H1 (cell line): ENCODE measurements at places on chromosomes 11 and 22.

DNA sequence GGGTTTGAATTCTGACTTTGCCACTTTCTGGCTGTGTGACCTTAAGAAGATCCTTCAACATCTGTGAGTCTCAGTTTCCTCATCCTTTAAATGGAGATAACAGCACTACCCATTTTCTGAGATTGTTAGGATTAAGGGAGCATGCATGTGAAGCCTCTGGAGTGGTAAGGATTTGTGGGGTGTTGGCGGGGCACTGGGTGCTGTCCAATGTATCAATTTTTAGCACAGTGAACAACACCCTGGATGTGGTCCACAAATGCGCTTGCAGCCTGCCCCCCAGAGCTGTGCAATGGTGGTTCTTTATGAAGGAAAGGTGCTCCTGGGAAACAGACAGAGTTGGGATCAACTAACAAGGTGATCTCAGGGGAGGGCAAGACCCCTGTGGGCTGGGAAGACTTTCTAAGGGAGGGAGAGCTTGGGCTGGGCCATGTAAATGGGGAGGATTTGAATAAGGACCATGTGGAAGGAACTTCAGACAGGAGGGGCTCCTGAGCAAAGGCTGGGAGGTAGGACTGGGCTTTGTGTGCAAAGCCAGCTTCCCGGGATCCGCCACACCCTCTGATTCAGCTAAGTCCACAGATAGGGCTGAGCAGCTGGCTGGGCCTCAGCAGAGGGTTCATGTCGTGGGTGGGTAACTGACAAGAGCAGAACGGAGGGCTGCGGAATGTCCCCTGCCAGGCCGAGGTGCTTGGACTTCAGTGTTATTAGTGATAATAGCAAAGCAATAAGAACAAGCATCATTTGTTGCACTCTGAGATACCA is 22.7 kb upstream of the RASD2 start:
- no peak overlapping the region for H3K4me3 ChIP-seq
- no peaks in the 10 kb centered on the region; the same call in 1 of the 2 replicates for H3K27me3 ChIP-seq
- H3K36me3 ChIP-seq, result no peaks in the 10 kb centered on the region
- H3K4me1 ChIP-seq, result peaks cover 6% of the 10 kb centered on the region

DNA sequence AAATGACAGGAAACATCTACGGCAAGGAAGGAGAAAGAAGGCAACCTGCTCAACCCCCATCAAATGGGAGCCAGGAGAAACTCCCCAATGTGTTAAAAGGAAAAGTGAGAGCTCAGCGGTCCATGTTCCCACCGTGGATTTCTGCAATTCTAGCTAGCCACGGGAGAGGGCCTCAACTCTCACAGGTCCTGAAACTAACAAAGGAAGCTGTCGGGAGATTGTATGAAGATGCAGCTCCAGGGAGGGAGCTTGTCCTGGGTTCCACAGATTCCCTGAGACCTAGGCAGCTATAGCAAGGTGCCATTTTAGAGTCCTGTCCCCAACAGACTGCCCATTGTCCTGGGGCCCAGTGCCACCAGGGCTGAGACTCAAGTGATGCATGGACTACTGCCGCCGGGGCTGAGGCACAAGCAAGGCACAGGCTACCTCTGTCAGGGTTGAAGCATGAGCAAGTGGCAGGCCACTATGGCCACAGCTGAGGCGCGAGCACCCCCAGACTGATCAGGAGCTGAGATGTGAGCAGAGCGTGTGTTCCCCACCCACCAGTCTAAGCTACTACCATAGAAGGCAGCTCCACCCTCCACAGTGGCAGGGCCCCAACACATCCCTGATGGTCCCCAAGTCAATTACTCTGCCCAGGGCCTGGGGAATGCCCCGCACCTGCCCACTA is 31.3 kb downstream of the RSF1 start:
- peaks cover 1% of the 10 kb centered on the region for H3K4me1 ChIP-seq
- DNase-seq, result no peak
- no peaks in the 10 kb centered on the region for H3K27me3 ChIP-seq
- H3K36me3 ChIP-seq, result peaks cover 17% of the 10 kb centered on the region

DNA sequence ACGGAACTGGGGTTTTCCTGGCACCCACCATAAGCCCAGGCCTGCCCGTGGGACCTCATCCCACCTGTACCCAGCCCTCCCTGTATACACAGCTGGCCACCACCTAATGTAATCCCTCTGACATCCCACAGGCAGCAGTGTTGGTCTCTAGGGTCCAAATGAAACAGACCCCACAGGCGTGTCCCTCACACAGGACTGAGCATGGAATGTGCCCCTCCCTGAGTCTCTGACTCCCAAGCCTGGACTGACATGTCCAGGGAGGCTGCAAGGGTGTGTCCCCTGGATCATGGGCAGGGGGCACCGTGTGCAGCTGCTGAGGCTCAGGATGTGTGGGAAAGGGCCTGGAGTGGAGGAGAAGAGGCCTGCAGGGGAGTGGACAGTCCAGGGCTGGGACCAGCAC is 50.6 kb upstream of the PPARA start:
- H3K27ac ChIP-seq, result no peak overlapping the region
- no peaks in the 10 kb centered on the region for H3K36me3 ChIP-seq
- DNase-seq, result no peak
- H3K4me3 ChIP-seq, result no peak overlapping the region
- H3K27me3 ChIP-seq, result no peaks in the 10 kb centered on the region
- no peaks in the 10 kb centered on the region for H3K4me1 ChIP-seq

- DNase-seq, result no peak
- peaks cover 20% of the 10 kb centered on the region for H3K27me3 ChIP-seq
- H3K36me3 ChIP-seq, result no peaks in the 10 kb centered on the region; the same call in none of the 2 replicates
Measured at GRCh38 chr11:65782816-65783228, 2.0 kb upstream of the AP5B1 start.

- H3K4me3 ChIP-seq, result no peak overlapping the region
- H3K27me3 ChIP-seq, result peaks cover 29% of the 10 kb centered on the region
- peaks cover 1% of the 10 kb centered on the region; the same call in 1 of the 2 replicates for H3K4me1 ChIP-seq
- no peaks in the 10 kb centered on the region for H3K36me3 ChIP-seq
Measured at GRCh38 chr22:23526596-23527316, 53.3 kb downstream of the IGLL1 start.

GRCh38 chr11:120505801-120506425 is 5.6 kb upstream of the GRIK4 start:
- H3K4me1 ChIP-seq, result 0 out of 2 replicates have a peak, but pooled peaks cover 2% of the 10 kb centered on the region
- DNase-seq, result no peak
- H3K27ac ChIP-seq, result no peak overlapping the region
- H3K27me3 ChIP-seq, result no peaks in the 10 kb centered on the region; the same call in 1 of the 2 replicates
- no peaks in the 10 kb centered on the region for H3K36me3 ChIP-seq
- H3K4me3 ChIP-seq, result no peak overlapping the region

DNA sequence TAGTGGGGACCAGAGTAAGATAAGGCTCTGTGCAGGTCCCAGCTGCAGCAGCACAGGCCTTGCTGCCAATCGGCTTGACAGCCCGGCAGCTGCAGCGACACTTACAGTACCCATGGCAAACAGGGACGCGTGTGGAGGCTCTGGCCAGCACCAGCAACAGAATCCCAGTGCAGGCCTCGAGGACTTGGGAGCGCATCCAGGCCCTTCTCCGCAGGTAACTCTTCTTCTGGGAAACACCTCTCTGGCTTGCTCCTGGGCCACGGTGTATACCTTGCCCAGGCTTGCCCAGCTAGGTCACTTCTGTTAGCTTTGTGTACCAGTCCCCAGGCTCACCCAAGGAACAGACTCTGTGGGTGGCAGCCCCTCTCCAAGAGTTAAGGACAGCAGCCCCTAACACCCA is 126.7 kb downstream of the CTTN start:
- no peak overlapping the region for H3K27ac ChIP-seq
- H3K27me3 ChIP-seq, result no peaks in the 10 kb centered on the region
- no peak for DNase-seq
- no peaks in the 10 kb centered on the region for H3K36me3 ChIP-seq
- no peak overlapping the region for H3K4me3 ChIP-seq

- H3K4me1 ChIP-seq, result no peaks in the 10 kb centered on the region
- DNase-seq, result no peak
- no peak overlapping the region for H3K27ac ChIP-seq
- no peak overlapping the region for H3K4me3 ChIP-seq
Measured at GRCh38 chr11:82326853-82327252, 406.8 kb downstream of the FAM181B start.

- no peaks in the 10 kb centered on the region for H3K36me3 ChIP-seq
- no peak for DNase-seq
- no peak overlapping the region for H3K27ac ChIP-seq
- no peaks in the 10 kb centered on the region for H3K27me3 ChIP-seq
- peaks cover 2% of the 10 kb centered on the region for H3K4me1 ChIP-seq
- no peak overlapping the region for H3K4me3 ChIP-seq
Measured at GRCh38 chr11:11988099-11988651, 20.3 kb downstream of the DKK3 start.

DNA sequence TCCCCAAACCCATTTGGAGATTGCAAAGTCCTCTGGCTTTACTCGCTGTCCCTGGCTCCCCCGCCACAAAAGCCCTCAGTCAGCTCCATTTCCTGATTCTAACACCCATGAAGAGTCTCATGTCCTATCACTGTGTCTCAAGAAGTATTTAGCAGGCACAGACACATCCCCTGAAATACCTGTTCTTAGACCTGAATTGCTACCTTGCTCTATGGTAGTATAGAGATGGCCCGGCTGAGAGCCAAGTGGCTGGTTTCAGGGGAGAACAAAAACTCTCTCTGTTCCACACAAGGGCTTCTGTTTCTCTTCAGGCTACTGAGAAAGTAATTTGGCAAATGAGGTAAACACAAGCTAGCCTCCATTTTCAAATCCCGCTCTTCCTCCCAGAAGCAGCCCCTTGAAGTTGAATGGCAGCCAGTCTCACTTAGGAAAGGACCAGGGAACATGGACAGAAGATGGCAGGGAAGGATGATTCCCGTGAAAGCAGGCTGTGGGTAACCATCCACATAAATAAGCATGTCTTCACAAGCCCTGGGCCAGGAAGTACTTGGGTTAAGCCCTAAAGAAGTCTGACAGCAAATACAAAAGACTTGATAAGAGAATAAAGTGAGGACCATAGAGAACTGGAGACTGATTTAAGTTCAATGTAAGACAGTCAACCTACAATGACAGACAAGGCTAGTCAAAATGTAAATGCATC is 137.8 kb downstream of the C11orf58 start:
- H3K27ac ChIP-seq, result no peak overlapping the region
- peaks cover 2% of the 10 kb centered on the region; the same call in 1 of the 2 replicates for H3K4me1 ChIP-seq
- H3K4me3 ChIP-seq, result no peak overlapping the region
- DNase-seq, result no peak

DNA sequence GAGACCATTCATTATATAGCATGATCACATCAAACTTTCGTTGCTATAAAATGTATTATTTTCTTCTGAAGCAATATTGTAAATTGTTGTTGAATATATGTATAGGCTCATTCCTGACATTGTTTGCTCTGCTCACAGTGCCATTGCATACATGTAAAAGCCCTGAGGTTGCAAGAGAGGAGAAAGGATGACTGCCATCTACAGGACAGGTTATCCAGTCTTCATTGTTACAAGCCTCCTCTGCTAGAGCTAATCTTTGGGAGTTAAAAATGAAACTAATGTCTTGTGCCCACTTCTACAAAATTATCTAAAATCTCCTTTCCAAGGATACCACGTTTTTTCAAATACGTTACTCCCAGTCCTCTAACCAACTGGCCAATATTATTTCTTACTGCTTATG is 16.4 kb upstream of the OR5AL1 start:
- no peak for DNase-seq
- no peak overlapping the region for H3K4me3 ChIP-seq
- no peaks in the 10 kb centered on the region for H3K36me3 ChIP-seq
- H3K27me3 ChIP-seq, result no peaks in the 10 kb centered on the region
- H3K4me1 ChIP-seq, result no peaks in the 10 kb centered on the region
- no peak overlapping the region for H3K27ac ChIP-seq

GRCh38 chr11:99803501-99803900 is 782.8 kb downstream of the CNTN5 start:
- no peaks in the 10 kb centered on the region for H3K4me1 ChIP-seq
- H3K27ac ChIP-seq, result no peak overlapping the region
- no peaks in the 10 kb centered on the region for H3K27me3 ChIP-seq
- no peak overlapping the region for H3K4me3 ChIP-seq
- H3K36me3 ChIP-seq, result no peaks in the 10 kb centered on the region

DNA sequence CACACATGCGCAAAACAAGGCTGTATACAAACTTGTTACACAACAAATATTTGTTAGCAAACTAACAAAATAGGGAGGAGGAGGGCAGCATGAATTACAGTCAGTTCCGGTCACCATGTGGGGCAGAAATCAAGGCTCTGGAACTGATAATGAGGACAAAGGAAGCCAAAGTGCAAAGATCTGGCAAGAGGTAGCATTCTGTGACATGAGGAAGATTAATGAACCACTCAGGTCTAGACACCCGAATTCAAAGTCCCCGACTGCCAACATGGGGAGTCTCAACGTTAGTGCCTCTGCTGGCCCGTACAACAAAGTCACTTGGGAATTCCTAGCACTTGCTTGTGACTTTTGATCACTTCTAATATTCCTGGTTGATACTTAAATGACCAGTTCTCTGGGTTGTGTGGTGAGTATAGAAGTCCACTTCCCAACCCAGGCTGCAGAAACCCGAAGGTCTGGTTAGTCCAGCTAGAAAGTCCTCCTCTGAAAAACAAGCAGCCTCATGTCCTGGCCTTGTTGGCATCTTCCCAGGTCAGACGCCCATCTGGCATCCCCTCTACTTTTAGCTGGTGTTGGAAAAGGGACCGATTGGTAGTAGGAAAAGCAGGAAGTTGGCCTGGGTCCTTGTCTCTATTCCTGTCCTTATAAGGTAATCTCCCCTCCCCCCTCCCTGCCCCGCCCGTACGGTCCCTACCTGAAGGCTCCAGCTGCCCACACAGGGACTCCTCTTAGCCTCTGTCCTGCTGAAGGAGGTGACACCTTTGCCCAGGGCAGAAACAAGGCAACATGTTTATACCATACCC is 1.6 kb downstream of the SUN2 start:
- H3K4me1 ChIP-seq, result peaks cover 9% of the 10 kb centered on the region
- no peak for DNase-seq
- H3K36me3 ChIP-seq, result no peaks in the 10 kb centered on the region
- no peak overlapping the region for H3K27ac ChIP-seq
- H3K27me3 ChIP-seq, result peaks cover 7% of the 10 kb centered on the region; the same call in 1 of the 2 replicates
- peak overlapping the region; percentile 33 for H3K4me3 ChIP-seq

- H3K27ac ChIP-seq, result no peak overlapping the region
- H3K4me3 ChIP-seq, result no peak overlapping the region
- no peaks in the 10 kb centered on the region for H3K4me1 ChIP-seq
- DNase-seq, result no peak
- H3K27me3 ChIP-seq, result no peaks in the 10 kb centered on the region
- no peaks in the 10 kb centered on the region for H3K36me3 ChIP-seq
Measured at GRCh38 chr11:68506908-68507307, 46.4 kb downstream of the PPP6R3 start.

- H3K4me1 ChIP-seq, result 0 out of 2 replicates have a peak, but pooled peaks cover 3% of the 10 kb centered on the region
- no peaks in the 10 kb centered on the region for H3K36me3 ChIP-seq
- H3K27ac ChIP-seq, result no peak overlapping the region
- H3K27me3 ChIP-seq, result no peaks in the 10 kb centered on the region
- H3K4me3 ChIP-seq, result no peak overlapping the region
Measured at GRCh38 chr11:103536335-103536722, 427.1 kb downstream of the DYNC2H1 start.

- no peak for DNase-seq
- H3K4me1 ChIP-seq, result no peaks in the 10 kb centered on the region
- no peak overlapping the region for H3K27ac ChIP-seq
- H3K36me3 ChIP-seq, result no peaks in the 10 kb centered on the region
- H3K4me3 ChIP-seq, result no peak overlapping the region
Measured at GRCh38 chr11:26044389-26044788, 287.5 kb upstream of the ANO3 start.

DNA sequence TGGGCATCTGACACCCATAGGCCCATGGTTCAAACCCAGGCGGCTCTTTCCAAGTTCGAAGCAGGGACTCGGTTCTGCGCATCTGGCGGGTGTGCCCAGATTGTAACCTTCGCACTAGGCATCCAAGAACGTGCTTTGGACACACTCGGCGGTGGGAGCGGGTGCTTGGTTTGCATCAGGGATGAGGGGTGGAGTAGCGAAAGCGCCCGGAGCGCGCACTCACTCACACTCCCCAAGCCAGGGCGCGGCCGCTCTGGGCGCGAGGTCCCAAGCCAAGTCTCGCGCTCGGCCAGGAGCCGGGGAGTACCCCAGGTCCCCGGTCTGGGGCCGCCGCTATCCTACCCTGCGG is 243 bp upstream of the SYT9 start:
- no peaks in the 10 kb centered on the region for H3K36me3 ChIP-seq
- H3K4me1 ChIP-seq, result peaks cover 6% of the 10 kb centered on the region
- no peak overlapping the region for H3K27ac ChIP-seq
